Fibroblast of lung (primary cell): ENCODE measurements at places on chromosomes 4 and X. TPM values are rescaled to one million over a fixed set of nuclear protein-coding genes. Genes with fewer than 3 reads are reported as not detected.

Gene NUP62CL
- total RNA-seq: under 0.01 TPM in 1 of 2 replicates, not detected in the other

Gene CACNA1F
- 0.17 and 0.26 TPM in 2 replicates for total RNA-seq

Gene OPRPN
- not detected in 2 replicates for total RNA-seq

Gene DIPK2B
- not detected in 2 replicates for total RNA-seq

Gene UGT2B17
- not detected in 2 replicates for total RNA-seq

Gene MAGEB2
- total RNA-seq: not detected in 2 replicates

Gene CT45A8
- not detected in 2 replicates for total RNA-seq

Gene RBM46
- under 0.01 TPM in 1 of 2 replicates, not detected in the other for total RNA-seq

Gene STBD1
- 10.8 and 17.5 TPM in 2 replicates for total RNA-seq

Gene ELF4
- total RNA-seq: 5.9 and 9.9 TPM in 2 replicates

Gene MPP1
- total RNA-seq: 19.0 and 38.5 TPM in 2 replicates

Gene NIPAL1
- under 0.01 TPM in 1 of 2 replicates, not detected in the other for total RNA-seq

Gene RPS6KA6
- total RNA-seq: 3.3 and 4.5 TPM in 2 replicates

Gene ANKRD17
- total RNA-seq: 36.5 and 46.2 TPM in 2 replicates

Gene BMP3
- total RNA-seq: 0.17 TPM in 1 of 2 replicates, not detected in the other

Gene NPY2R
- not detected in 2 replicates for total RNA-seq

Gene NHSL2
- 4.1 and 9.7 TPM in 2 replicates for total RNA-seq

Gene TLR10
- total RNA-seq: not detected in 2 replicates

Gene RTL9
- total RNA-seq: under 0.01 and 0.17 TPM in 2 replicates

Gene SLC10A4
- total RNA-seq: under 0.01 TPM in 1 of 2 replicates, not detected in the other

Gene DNASE1L1
- 13.9 and 38.5 TPM in 2 replicates for total RNA-seq

Gene MTMR8
- total RNA-seq: 0.66 and 1.0 TPM in 2 replicates

Gene GABRG1
- total RNA-seq: not detected in 2 replicates

Gene FAM149A
- total RNA-seq: 9.4 and 11.3 TPM in 2 replicates

Gene EMD
- total RNA-seq: 23.4 and 26.4 TPM in 2 replicates

Gene COL25A1
- total RNA-seq: under 0.01 TPM in 2 replicates

Gene SSX1
- not detected in 2 replicates for total RNA-seq

Gene ARHGAP36
- total RNA-seq: not detected in 2 replicates

Gene ADH1B
- total RNA-seq: 364 and 844 TPM in 2 replicates

Gene EPHA5
- under 0.01 and 0.51 TPM in 2 replicates for total RNA-seq

Gene BMX
- not detected in 2 replicates for total RNA-seq
